Pons (tissue), 1 donor: ENCODE measurements at places on chromosomes 3 and 15.

- no peak for DNase-seq
Measured at GRCh38 chr3:119883461-119884160, 101.7 kb downstream of the NR1I2 start.

- no peak for DNase-seq
Measured at GRCh38 chr3:135982922-135983581, 17.5 kb downstream of the PPP2R3A start.

DNA sequence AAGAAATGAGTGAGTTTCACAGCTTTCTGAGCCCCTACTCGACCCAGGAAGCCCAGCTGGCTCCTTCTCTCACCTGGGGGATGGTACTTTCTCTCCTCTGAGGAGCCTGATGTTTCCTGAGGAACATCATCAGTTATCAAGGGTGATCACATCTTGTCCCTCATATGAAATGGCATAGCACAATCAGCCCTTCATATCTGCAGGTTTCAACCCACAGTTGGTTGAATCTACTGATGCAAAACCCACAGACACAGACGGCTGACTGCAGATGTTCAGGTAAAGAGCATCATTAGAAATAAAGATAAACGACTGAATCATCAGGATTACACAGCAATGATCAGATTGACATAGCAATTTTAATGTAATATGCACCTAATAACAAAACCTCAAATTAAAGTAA, 93.6 kb upstream of the OSTN start:
- DNase-seq = no peak

DNA sequence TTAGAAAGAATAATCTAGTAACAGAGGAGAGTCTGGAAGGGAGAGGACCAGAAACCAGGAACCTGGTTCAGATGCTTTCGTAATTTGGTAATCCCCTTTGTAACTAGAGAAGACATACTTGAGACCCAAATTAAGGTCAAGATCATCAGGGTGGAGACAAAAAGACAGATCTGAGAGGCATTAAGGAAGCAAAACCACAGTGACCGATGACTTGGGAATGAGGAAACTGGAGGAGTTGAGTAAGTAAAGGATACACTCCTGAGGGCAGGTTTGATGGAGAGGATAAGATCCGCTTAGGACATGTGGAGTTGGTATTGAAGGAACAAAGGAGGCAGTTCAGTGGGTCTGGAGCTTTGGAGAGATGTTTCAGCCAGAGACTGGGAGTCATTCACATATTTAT, 23.6 kb upstream of the BCL2A1 start:
- DNase-seq = no peak

GRCh38 chr3:61808526-61808925, 247.2 kb downstream of the PTPRG start:
- peak; percentile 42 for DNase-seq

DNA sequence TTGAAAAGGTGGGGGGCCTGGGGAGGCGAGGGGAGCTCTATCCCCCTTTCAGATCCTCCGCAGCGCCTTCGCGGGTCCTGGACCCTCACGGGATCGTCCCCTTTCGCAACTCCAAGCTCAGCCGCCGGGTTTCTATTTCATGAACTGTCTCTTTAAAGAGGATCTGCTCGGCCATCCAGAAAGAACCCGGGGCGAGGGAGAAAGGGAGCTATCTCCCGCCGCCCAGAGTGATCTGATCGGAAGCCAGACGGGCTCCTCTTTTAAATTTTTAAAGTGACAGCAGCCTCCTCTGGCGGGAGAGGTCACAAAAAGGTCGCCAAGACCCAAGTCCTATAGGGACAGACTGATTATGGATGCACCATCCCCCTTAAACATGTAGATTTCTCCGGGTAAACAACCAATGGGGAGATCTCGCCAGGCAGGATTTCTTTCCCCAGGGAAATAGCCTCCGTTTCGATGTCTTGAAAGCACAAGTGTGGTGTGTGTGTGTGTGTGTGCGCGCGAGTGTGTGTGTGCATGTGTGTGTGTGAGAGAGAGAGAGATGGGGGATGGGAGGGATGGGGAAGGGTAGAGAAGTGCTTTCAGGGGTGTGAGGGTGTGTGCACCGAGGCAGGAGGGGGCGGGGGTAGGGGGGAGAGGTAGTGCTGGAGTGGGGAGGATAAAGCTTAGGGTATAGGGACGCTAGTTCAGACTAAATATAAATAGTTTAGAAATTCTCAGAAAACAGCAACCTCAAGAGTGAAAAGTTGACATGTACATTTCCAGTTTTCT, 516.1 kb downstream of the MECOM start:
- no peak for DNase-seq

- DNase-seq = no peak
Measured at GRCh38 chr3:171556148-171556547, 95.9 kb upstream of the TNIK start.
